ENCODE measurements at places on chromosomes 7 and 10.

- no peak for DNase-seq
These were observed 142.2 kb downstream of the TRIL start for GRCh38 chr7:28815928-28816373.

DNA sequence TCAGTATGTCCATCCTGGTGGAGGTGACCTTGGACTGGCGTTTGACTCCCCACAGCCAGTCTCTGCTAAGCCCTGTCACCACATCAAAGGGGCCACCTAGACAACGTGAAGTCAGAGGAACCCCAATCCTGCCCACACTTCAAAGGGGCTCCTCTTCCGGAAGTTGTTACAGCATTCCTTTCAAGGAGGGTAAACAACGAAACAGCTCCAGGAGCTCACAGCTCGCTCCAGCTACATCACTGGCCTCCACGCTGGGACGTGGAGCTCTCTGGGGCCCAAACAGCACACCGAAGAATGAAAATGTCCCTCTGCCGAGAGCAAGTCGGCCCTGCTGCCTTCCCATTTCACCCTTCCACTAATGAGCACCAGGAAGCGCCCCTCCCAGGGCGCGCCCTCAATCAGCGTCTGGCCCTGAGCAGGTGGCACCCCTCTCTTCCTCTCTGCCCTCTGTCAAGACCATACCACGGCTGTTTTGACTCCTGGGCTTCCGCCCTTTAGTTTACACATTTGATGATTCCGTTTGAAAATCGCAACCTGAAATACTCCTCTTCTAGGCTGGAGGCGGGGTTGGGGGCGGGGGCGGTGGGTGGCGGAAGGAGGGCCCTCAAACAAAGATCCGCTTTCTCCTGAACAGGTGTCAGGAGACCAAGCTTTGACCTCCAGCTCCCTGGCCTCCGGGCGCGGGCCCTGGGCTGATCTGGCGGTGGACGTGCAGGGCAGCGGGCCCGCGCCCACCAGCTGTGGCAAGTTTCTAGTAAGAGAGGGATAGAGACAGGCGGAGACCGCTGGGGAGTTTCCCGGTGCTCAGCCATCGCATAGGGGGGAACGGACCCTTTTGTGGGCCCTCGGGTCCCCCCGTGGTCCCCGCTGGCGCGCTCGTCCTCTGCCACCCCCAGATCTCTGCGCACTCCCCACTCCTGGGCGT lies 53.1 kb upstream of the KDM7A start:
- peak; percentile 6 for DNase-seq

DNA sequence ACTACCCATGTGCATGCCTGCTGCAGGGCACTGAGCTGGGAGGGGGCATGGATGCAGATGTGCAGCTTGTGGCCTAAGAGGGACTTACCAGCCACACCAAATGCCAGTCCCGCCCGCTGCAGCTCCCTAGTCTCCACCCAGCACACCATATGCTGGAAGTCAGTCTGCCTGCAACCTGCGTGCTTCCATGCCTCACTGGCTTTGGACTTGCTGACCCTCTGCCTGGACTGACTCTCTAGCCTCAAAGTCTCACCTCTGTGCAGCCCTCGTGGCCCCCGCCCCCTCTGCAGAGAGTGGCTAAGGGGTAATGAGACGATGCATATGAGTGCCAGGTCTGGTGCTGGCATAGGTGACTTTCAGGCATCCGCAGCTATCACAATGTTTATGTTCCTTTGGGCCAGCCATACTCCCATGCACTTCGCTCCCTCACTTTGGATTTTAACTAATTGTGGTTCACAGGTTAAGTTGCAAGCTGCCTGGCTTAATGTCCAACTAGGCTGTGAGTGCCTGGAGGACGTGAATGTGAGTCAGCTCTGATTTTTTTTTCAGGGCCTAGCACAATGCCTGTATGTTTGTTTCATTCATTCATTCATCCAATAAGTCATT lies 21.7 kb downstream of the TRIM8 start:
- no peak for DNase-seq

GRCh38 chr7:106166651-106167342 lies 54.7 kb upstream of the SYPL1 start:
- peak; percentile 77 for DNase-seq

DNA sequence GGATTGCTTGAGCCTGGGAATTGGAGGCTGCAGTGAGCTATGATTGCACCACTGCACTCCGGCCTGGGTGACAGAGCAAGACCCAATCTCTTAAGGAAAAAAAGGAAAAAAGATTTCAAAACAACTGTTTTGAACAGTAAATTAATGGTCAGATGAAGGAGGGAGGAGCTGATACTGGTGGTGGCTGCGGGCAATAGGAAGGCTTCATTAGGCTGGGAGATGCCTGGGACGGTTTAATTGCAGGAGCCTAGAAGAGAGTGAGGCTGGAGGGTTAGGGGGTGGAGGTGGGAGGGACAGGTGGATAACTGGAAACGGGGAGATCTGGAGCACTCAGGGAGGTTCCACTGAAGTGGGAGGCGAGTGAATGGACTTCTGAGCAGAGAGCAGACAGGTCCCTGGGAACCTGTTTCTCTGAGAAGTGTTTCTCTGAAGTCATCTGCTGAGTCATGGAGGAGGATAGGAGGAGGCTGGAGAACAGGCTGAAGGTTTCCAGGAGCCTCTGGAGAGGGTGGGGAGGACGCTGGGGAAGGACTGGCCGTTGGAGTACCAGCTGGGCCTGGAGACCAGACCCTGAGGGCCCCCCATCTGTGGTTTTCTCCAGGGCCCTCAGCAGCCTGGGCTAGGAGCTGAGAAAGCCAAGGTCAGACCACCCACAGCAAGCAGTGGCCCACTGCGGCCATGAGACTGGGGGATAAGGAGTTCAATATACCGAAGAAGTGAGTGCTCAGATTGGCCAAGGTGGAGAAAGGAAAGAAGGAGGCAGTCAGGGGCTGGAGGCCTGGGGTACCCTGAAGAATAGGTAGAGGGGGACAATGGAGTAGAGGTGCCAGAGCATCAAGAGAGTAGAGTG lies 14.4 kb upstream of the YWHAG start:
- no peak for DNase-seq

- no peak for DNase-seq
These were observed 198.9 kb downstream of the IPMK start for GRCh38 chr10:58068809-58069208.

- no peak for DNase-seq
These were observed 79.6 kb downstream of the BMPR1A start for GRCh38 chr10:86836044-86836443.

DNA sequence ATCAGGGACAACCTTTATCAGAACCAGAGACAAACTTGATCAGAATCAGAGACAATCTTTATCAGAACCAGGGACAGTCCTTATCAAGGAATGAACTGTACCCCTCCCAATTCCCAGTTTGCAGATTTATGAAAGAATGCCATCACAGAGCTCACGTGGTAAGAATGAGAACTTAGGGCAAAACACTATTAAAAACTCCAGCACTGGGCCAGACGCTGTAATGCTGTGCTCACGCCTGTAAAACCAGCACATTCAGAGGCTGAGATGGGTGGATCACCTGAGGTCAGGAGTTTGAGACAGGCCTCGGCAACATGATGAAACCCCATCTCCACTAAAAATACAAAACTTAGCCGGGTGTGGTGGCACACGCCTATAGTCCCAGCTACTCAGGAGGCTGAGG lies 85.1 kb upstream of the TNRC18 start:
- no peak for DNase-seq

- no peak for DNase-seq
These were observed 54.1 kb upstream of the ANTXRL start for GRCh38 chr10:46232666-46233065.

Measured in NCI-H524 (cell line).